Fibroblast of the aortic adventitia (primary cell): ENCODE measurements at places on chromosomes 2 and 18.

GRCh38 chr2:106866641-106867040, 19.3 kb downstream of the ST6GAL2 start:
- DNase-seq, result no peak

- DNase-seq, result peak; percentile 49
These were observed 46.5 kb downstream of the FARSB start for GRCh38 chr2:222609381-222609780.

- no peak for DNase-seq
These were observed 25.6 kb upstream of the RPE start for GRCh38 chr2:209976698-209977385.

DNA sequence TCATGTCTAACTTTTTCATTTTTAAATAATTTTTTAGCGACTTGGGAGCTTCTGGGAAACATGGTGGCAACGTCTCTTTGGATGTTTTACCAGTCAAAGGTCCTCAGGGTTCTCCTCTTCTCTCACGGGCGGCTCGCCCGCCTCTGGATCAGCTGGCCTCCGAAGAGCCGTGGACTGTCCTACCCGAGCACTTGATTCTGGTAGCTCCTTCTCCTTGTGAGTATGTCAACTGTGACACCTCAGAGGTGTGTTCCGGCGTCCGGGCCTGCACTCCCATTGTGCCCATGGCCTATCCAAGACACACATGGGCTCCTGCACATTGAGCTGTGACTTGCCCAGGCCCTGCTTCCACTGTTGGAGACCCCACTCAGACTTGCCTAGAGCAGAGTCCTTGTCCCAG, 104.3 kb downstream of the CEP192 start:
- DNase-seq, result no peak

DNA sequence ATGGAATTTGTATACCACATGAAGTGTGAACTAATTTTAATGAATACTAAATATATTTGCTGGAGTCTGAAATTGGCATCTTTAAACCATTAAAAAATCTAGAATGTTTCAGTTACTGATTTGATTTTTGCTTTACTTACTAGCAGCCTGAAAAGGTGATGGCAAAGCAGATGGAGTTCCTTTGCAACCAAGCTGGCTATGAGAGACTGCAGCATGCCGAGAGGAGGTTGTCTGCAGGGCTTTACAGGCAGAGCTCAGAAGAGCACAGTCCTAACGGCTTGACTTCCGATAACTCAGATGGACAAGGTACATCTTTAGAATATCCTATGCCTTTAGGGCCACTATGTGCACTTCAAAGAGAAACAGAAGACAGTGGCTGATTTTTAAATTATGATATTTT, 36.5 kb downstream of the NAB1 start:
- no peak for DNase-seq

DNA sequence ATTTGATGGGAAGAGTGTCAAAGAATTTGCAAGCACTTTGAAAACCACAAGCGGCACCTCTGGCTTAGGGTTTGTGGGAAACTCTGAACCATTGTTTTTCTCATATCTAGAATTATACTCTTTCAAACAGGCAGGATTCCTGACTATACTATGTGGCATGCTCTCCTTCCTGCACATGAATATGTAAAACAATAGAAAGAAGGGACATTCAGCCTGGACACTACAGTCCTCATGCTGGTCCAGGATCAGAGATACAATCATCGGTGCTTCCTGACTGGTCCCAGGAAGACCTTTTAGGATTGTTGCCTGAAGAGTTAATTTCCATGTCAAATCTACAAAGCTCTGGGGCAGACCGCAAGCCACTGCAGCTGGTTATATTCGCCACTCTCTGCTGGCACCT, 55.7 kb upstream of the RASGRP3 start:
- peak; percentile 66 for DNase-seq

DNA sequence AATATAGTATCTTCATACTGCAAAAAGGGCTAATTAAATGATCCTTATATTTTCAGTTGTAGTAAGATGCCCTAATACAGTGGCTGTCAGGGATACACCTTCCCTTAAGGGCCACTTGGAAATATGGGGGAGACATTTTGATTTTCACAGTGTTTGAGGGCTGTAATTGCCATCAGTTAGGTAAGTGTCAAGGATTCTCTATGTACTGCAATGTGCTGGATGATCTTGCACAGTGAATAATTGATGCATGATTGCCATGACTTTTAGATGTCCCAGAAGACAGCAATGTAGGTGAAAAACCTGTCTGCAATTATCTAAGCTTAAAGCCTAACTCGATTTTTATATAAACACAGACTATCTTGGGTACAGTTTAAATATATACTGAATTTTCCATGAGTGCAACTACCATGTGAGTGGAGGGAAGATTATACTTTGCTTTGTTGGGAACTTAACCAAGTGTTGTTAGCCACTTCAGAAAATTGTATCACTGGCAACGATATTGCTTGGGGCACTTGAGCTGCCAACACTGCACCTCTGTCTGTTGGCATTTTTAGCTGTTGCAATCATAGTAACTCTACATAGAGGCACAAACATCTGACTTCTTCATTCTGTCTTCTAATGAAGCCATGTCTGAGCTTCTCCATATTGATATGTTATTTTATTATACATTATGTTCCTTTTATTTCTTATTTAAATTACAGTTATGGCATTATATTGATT, 45.2 kb downstream of the MAIP1 start:
- DNase-seq, result no peak

GRCh38 chr18:34122724-34123334, 101.9 kb downstream of the NOL4 start:
- DNase-seq, result peak; percentile 58

- peak; percentile 24 for DNase-seq
These were observed 510 bp downstream of the RNF149 start for GRCh38 chr2:101307950-101308431.

DNA sequence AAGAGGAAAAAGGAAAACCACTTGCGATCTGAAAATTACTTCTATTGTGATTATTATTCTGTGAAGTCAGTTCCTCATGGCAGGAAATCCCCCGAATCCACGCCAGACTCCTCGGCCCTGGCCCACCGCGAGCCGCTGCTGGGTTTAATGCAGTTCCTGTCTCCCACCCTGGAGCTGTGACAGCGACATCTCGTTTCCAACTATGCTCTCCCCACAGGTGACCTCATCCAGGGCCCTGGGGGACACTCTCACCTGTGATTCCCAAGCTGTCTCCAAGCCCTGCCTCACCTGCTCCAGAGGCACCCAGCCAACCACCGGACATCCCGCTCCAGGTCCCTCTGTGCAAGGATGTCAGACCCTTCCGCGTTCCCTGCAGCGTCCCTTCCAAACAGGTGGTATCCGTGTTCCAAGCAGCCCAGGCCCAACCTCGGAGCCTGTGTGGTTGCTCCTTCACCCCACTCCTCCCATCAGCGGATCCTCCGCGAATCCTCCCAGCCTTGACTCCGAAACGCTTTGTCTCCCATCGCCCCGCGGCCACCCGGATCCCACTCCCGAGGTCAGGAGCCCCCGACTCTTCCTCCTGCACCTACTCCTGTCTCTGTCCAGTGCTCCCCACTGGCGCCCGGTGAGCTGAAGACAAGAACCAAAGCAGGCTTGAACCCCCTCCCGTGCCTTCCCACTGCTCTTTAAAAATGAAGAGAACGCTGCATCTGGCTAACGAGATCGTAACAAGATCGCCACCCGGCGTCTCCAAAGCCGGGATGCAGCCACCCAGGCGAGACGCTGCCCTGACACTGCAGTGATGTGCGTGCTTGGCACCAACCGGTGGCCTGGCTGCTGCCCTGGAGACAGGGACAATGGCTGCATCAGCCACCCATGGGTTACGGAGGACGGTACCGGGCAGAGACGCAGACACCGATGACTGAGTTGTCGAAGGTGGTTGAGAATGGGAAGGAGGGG, 96.5 kb downstream of the NDUFA10 start:
- no peak for DNase-seq
